ENCODE measurements at places on chromosomes 16 and 17.

DNA sequence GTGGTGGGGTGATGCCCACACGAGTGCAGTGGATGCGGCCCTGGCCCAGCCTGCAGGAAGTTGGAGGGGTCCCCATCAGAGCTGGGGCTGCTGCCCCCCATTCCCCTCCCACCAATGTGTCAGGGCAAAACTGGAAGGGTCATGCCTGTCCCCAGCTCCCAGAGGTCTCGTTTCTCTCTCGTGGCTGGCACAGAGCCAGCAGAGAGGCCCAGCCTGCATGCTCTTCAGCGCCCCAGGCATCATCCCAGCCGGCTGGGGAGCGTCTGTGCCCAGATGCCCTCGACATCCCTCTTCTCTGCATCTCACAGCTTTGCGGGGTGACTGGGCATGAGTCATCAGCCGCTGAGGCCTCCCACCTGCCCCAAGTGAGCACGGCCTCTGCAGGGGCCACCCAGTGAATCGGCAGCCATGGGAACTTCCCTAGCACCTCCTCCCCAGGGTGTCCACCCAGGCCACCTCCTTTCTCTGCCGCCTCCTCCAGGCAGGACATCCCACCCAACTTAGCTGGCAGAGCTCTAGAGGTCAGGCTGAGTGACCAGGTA, 9.8 kb upstream of the CSNK1D start:
- DNase-seq, result no peak

GRCh38 chr16:77402672-77403071, 32.2 kb downstream of the ADAMTS18 start:
- DNase-seq, result no peak

GRCh38 chr16:51665436-51665998, 514.4 kb upstream of the SALL1 start:
- no peak for DNase-seq

DNA sequence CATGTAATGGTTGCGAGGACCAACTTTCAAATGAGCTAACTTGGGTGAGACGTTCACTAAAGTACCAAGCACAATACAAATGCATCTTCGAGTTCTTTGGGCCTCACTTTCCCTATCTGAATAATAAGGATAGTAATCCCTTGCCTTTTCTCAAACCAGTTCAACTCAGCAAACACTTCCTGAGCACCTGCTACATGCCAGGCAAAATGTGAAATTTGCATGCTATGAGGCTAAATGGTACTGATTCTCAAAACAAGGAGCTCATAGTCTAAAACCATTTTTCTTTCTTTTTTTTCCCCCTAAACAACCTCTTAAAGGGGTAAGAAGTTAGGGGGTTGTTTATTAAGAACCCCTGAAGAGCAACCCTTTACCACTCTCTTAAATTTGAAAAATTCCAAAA, 101.4 kb upstream of the HLF start:
- no peak for DNase-seq

DNA sequence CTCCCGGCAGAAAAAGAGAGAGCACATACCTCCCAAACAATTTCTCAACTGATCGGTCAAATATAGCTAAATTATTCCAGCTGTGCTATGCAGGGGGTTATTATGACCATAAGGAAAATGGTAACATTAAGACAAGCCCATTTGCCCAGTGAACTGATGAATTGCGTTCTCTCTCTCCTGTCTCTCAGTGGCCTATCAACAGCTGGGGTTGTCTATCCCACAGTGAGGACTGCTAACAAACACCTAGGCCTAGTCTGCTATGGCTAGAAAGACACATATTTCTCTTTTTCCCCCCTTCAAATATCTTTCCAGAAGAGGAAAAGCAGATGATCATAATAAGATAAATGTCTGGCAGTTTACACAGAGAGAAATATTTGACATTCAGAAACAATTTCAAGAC, 263.8 kb upstream of the ELAC2 start:
- no peak for DNase-seq

DNA sequence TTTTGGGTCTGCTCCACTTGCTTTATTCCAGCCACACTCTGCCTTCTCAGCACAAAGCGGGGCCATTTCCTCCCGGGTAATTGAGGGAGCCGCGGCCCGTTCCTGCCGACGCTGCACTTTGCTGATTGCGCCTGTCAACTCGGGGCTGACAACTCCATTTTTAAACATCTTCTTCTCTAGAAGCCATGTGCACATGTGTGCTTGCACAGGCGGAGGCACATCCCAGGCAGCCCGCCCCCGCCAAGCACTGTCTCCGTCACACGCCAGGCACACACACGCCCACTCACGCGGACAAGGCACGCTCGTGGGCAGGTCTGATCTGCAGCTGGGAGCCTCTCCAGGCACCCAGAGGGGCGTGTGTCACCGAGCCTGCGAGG, 63.2 kb downstream of the ENGASE start:
- DNase-seq, result no peak

DNA sequence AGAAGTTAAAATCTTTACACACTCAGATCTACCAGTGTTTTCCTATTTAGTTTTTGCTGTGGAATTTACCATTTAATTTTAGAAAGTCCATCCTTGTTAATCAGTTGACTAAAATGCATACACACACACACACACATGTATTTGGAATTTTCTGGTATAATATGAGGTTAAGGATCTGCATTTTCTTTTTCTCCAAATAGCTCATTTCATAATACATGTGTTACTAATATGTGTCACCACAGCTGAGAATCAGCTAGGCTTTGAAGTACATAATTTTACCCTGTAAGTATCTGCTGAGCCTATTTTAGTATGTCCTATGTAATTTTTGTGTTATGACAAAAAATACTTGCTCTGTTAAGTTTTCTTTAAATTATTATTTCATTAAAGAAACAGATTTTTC, 143.2 kb downstream of the PHKB start:
- DNase-seq, result no peak

DNA sequence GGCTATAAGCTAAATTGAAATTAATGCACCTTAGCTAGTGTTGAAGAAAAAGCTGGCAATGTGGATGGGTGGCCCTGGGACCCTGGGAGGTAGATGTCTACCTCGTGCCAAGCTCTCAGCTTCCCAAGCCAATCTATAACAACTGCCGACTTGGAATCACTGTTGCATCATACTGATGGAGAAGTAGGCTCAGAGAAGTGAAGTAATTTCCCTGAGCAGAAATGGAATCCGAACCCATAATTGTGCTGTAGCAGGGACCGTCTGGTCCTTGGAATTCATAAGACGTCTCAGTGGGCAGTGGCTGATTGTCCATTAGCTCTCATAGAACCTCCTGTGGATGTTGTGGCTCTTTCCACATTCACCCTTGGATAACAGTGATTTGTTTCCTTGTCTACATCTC, 196.6 kb downstream of the RAB11FIP4 start:
- no peak for DNase-seq

GRCh38 chr17:1590029-1590746, 27.6 kb upstream of the PITPNA start:
- peak; percentile 66 for DNase-seq

- no peak for DNase-seq
Measured at GRCh38 chr16:66443269-66443652, 16.2 kb downstream of the BEAN1 start.

Measured in GM04504 (cell line).